ENCODE measurements at places on chromosomes 7 and 10.
A peak's percentile ranks its signal among the peaks of the same experiment; 100 is the strongest.

DNA sequence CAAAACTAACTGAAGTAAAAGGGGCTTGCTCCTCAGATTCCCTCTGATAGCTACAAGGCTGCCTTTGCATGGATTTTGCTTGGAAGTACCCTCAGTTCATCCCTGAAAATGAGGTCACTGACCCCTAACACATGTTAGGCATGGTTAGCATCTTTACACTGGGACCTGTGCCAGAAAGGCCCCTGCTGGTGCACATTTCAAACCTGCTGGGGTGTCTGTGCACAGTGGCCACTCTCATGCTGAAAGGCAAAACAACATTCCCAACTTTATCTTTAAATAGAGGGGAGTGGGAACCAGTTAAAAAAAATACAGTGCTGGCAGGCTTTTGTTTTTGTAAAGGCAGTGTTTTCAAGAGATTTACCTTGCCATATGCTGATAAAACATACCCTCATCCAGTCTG, 99.1 kb downstream of the ANK3 start:
- no peak for DNase-seq

DNA sequence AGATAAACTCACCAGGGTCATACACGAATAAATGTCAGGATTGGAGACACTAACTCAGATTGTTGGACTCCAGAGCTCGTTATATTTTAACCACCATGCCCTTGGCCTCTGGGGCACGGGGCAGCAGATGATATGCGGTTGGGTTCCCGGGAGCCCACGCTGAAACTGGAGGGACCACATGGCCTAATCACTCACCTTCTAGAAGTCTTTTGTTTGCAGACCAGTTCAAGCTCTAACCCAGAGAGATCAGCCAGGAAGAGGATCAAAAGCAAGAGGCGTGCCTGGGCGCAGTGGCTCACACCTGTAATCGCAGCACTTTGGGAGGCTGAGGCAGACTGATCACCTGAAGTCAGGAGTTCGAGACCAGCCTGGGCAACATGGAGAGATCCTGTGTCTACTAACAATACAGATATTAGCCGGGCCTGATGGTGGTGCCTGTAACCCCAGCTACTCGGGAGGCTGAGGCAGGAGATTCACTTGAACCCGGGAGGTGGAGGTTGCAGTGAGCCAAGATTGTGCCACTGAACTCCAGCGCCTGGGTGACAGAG, 42.6 kb upstream of the ECHDC3 start:
- DNase-seq, result no peak

GRCh38 chr7:75635036-75635435, 103.7 kb downstream of the HIP1 start:
- no peak for DNase-seq

DNA sequence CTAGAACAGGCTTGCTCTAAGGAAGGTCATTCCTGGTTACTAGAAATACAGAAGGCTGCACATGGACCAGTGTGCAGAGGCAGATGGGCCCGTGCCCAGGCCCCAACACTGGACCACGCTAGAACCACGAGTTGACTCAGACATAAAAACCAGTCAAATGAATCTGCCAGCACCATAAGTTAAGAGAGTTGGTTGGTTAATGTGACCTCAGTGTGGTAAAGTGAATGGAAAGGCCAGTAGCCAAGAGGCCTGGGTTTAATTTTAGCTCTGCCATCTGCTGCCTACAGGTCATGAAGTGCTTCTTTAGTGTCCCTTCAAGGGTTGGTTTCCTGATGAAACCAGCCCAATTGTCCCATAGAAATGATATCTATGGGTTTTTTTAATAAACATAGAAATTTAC, 329.6 kb upstream of the NRP1 start:
- peak; percentile 33 for DNase-seq

DNA sequence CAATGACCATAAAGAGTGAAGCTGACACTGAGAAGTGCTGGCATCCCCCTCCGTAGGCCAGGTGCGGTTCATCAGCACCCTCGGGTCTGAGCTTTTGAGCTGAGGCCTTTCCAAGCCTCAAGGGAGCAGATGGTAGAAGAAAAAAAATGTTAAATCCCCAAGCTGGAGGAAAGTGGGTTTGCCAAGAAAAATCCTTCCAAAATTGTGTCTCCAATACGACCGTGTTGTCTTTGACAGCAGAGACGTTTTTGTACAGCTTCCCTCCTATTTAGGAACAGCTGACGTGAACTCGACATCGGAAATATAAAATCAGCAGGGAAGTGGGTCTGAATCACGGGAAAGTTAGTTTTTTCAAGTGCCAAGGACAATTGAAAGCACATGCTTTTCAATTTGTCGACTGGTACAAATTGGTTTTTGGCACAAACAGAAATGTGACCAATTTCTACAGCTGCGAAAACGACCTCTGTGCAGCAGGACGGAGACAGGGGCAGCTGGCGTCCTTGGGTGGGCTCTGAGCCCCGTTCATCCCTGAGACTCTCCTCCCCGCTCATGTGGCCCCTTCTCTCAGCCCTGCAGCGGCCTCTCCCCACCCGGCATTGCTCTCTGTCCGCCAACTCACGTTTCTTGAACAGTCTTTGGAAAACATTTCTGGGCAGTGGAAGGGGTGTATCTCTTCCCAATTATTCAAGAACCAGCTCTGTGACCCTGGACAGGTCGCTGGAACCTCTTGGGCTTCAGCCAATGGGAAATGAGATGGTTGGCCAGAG, 89.9 kb downstream of the PAXIP1 start:
- DNase-seq, result no peak

DNA sequence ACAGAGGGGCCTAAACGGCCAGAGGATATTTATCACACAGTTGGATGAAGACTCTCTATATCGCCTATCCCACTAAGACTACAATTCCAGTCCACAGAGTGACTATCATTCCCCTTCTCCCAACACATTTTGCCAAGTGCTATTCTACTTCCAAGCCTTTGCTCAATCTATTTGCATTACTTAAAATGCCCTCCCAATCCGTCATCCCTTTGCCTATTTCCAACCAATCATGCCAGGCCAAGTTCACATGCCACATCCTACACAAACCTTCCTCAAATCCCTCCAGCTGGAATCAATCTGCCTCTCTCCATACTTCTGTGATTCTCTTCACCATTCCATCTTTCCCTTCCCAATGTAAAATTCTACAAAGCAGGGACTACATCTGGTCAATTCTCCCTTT, 38.2 kb downstream of the SMURF1 start:
- no peak for DNase-seq

DNA sequence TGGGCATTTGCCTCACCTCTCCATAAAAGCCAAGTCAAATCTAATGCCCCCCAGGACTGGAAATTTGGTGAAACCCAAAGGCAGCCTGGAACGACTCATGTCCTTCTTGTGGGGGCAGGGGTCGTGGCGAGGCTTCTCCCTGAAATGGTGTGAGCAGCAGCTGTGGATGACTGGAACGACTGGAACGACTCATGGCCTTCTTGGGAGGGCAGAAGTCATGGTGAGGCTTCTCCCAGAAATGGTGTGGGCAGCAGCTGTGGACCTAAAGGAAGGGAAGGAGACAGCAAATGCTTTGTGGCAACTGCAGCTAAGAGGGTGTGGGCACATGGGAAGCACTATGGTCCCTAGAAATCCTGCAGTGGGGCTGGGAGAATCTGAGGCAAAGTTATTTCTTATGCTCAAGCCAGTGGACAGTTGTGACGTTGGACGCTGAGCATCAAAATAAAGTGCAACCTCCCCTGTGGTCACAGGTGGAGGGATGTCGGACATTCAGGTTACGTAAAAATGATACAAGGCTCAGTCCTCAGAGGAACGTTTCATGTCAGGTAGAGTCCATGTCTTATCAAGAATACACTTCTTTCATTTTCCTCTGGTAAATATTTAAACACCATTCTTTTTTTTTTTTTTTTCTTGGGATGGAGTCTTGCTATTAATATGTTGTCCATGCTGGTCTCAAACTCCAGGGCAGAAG, 107.0 kb upstream of the KIF5B start:
- peak; percentile 59 for DNase-seq

GRCh38 chr10:67612577-67613537, 83.1 kb downstream of the CTNNA3 start:
- peak; percentile 30 for DNase-seq

- no peak for DNase-seq
These were observed 215.1 kb downstream of the STK31 start for GRCh38 chr7:23925088-23925487.

DNA sequence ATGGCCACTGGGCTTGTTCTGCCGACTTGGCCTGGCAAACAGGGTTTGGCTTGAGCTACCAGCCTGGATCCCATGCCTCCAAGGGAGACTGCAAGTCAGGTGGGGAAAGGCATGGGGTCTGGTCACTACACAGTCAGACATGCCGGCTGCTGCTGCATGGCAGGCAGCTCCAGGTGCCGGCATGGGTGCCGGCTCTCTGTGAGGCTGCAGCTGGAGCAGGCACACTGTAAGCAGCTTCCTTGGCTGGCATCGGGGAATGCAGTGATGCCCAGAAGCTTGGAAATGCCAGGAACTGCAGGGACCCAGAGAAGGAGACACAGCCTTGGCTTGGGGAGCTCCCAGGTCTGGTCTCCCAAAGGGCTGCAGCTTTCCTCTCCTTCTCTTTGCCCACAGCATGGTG, 305.5 kb upstream of the NRG3 start:
- no peak for DNase-seq

DNA sequence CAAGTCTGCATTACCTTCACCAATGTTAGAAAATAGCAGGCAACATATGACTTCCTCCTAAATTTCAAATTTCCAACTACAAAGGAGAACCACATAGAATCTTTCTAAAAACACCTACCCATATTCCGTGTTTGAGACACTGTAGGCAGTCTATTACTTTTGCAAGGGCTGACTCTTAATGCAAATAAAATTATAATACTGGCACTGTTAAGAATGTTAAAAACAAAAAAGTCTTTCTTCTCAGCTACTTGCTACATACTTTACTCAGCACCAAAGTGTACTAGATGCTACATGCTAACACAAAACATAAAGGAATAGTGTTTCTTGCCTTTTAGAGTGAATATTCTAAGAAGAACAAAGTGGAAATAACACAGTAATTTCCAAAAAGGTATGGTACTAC, 65.4 kb downstream of the SRPK2 start:
- DNase-seq, result no peak

DNA sequence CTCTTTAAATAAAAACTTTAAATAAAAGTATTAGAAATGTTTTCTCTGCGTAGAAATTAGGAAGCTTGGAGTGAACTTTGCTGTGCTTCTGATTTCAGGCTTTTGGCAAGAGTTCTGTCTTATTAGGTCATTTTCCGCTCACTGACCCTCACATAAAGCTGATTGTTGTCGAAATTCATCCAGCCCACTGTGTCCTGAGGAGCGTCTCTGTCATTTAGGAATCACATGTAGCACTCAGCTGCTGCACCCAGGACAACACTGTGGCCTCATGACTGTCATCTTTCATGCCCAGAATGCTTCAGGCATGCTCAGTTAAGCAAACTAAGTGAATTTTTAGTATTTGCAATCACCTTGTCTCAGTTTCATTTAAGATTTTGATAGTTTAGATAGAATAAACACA, 57.8 kb upstream of the MSRB2 start:
- no peak for DNase-seq

- peak; percentile 62 for DNase-seq
These were observed 18.4 kb upstream of the BET1 start for GRCh38 chr7:94022550-94022949.

- DNase-seq, result no peak
These were observed 87.5 kb downstream of the PARD3 start for GRCh38 chr10:34727595-34728033.

- DNase-seq, result no peak
These were observed 217.4 kb downstream of the MAD1L1 start for GRCh38 chr7:2015251-2015871.

- DNase-seq, result no peak
These were observed 156.1 kb upstream of the CTBP2 start for GRCh38 chr10:125316436-125316835.

GRCh38 chr7:125149151-125149550, 219.5 kb upstream of the POT1 start:
- no peak for DNase-seq

- DNase-seq, result no peak
These were observed 43.0 kb downstream of the PKD1L1 start for GRCh38 chr7:47905076-47905920.

- peak; percentile 93 for DNase-seq
These were observed 11.4 kb upstream of the FAS start for GRCh38 chr10:88979153-88979562.

DNA sequence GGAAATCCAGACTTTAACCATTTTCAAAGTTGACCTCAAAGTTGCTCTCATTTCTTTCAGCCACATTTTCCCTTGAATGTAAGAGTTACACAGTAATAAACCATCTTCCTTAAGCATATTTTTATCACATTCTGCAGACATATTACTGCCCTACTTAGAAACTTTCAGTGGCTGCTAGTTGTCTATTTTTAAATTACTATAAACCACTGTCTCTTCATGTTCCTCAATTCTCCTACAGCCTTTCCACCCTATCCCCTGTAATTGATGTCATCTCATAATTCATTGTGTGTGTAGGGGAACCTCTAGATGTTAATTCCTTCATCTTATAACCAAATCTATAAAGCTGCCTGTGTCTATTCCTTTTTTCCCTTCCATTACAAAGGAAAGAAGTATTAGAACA, 78.1 kb upstream of the STRIP2 start:
- no peak for DNase-seq

- DNase-seq, result no peak
These were observed 127.7 kb downstream of the DYNC1I1 start for GRCh38 chr7:95899919-95900513.

- peak; percentile 53 for DNase-seq
These were observed 37.3 kb downstream of the DNAH11 start for GRCh38 chr7:21580073-21580521.

DNA sequence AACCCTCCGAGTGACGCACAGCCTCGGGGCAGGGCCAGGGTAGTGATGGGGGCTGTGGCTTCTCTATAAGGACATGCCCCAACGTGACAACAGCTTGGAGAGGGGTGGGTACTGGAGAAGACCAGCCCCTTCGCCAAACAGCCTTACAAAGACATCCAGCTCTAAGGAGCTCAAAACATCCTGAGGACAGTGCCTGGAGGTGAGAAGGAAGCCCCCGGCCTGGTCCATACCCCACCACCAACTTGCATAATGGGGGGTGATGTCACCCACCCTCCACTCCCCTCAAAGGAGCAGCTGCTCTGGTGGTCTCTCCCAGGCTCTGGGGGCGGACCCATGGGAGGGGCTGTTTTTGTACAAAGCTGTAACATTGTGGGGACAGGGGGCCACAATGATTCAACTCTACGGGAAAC, 15.1 kb downstream of the PRSS2 start:
- no peak for DNase-seq

- peak; percentile 55 for DNase-seq
These were observed 15.1 kb downstream of the FZD8 start for GRCh38 chr10:35626971-35627507.

GRCh38 chr10:34486008-34486407, 329.1 kb downstream of the PARD3 start:
- DNase-seq, result no peak

GRCh38 chr10:103622286-103622685, 128.8 kb downstream of the NEURL1 start:
- DNase-seq, result no peak

GRCh38 chr7:27661811-27662489, 733 bp downstream of the HIBADH start:
- peak; percentile 33 for DNase-seq

Data from fibroblast of mammary gland (primary cell).